ENCODE measurements at places on chromosomes 3 and 15.

GRCh38 chr3:195009616-195010015 lies 261.3 kb downstream of the XXYLT1 start:
- peaks cover 33% of the 10 kb centered on the region for H3K27me3 ChIP-seq
- no peak for DNase-seq
- H3K4me1 ChIP-seq = peaks cover under 1% of the 10 kb centered on the region
- H3K4me3 ChIP-seq = no peak overlapping the region

DNA sequence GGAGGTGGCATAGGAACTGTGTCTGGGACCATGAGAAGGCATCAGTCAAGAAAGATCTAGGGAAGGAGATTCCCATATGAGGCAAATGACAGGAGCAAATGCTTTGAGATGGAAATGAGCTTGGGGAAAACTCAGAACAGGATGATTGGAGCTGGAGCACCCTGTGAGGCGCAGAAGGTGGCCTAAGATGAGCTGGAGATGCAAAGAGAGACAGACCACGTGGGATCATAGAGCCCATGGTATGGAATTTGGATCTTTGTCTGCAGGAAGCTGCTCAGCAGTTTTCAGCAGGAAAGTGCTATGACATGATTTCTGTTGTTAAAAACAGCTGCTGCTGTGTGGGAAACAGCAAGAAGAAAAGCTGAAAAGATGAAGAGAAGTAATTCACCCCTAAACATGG lies 310.6 kb downstream of the MAGI1 start:
- DNase-seq = no peak
- no peak overlapping the region for H3K4me3 ChIP-seq
- H3K4me1 ChIP-seq = no peaks in the 10 kb centered on the region
- no peak overlapping the region for H3K27ac ChIP-seq
- H3K27me3 ChIP-seq = no peaks in the 10 kb centered on the region

DNA sequence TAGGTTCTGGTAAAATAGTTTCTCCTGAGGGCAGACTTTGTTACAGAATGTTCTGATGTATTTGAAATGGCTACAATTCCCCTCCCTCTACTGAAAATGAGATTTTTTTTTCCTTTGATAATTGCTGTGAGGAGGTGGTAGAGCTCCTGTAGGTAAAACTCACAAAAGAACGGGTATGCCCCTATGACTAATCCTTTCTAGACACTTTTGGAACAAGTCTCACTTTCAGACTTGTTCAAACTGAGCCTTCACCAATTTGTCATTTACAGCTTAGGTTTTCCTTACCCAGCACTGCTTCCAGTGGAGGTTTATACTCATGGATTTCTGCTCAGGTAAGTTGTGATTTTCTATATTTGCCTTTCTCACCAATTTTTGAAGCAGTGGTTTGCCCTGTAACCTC lies 115.6 kb downstream of the NLGN1 start:
- H3K36me3 ChIP-seq = no peaks in the 10 kb centered on the region
- H3K27me3 ChIP-seq = no peaks in the 10 kb centered on the region
- no peaks in the 10 kb centered on the region for H3K4me1 ChIP-seq
- no peak overlapping the region for H3K27ac ChIP-seq
- no peak for DNase-seq
- H3K4me3 ChIP-seq = no peak overlapping the region

DNA sequence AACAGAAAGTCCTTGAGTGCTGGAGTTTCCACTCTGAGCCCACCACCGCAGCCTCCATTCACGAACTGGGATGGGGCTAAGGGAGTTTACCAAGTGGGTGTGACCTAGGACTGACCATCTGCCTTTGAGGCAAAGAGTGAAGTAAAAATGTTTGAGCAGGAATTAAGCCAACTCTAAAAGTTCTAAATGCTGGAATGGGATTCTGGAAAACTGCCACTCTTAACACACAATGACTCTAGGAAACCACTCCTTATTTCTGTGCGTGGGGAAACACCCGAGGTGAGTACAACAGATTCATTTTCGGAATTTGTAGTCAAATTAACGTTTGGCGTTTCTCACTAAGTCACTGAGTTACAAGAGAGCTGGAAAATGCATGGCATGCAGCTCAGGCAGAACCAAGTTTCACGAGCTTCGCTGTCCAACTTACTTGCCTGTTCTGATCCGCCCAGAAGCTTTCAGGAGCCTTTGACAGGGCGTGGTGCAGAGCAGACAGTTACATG lies 31.6 kb downstream of the ISL2 start:
- H3K27me3 ChIP-seq = no peaks in the 10 kb centered on the region
- no peaks in the 10 kb centered on the region for H3K4me1 ChIP-seq
- H3K27ac ChIP-seq = no peak overlapping the region
- DNase-seq = no peak

DNA sequence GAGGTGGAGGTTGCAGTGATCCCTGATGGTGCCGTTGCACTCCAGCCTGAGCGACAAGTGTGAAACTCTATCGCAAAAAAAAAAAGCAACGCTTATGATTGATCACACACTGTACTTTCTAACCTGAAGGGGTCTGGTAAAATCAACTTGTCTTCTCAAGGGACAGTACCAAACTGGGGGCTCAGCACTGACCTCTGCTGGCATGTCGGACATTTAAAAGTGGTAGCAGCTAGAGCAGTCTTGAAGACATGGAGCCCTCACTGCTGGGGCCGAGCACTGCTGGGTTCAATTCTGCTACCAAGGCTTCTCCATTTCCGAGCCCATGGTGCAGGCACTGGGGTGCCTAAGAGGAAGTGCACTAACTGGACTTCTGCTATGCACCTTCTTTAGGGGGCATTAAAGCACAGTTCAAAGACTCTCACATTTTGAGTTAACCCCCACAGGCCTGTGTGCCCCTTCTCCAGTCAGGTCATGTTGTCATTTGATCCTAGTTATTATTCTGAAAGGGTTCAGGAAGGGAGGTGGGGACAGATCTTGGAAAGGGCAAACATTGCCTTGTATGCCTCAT lies 26.4 kb upstream of the LAMP3 start:
- DNase-seq = no peak
- H3K4me3 ChIP-seq = no peak overlapping the region
- no peak overlapping the region for H3K27ac ChIP-seq
- peaks cover 1% of the 10 kb centered on the region for H3K36me3 ChIP-seq
- H3K27me3 ChIP-seq = no peaks in the 10 kb centered on the region

DNA sequence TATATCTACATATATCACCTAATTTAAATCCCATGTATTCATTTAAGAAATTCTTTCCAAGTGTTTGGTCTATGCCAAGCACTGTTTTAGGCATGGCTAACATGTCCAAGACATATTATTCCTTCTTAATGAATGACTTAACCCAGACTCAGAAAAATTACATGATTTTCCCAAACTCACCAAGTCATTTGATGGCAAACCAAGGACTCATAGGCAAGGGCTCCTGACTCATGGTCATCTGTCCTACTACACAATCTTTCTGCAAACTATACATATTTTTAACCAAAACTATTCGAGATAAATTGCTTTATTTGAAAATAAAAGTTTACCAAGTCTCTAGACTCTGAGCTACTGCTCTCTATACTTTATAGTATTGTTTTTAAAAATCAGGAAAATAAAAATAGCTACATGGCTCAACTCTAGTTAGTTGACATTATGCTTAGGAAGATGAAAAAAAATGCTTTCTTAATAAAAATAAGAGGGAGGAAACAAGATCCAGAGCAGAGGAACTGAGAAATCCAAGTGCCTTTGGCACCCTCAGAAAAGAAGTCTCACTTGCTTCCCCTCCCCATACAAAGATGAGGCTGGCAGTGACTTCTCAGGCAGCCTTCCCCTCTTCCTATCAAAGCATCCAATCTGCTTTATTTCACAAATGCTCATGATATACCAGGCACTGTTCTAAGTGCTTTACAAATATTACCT lies 182.2 kb downstream of the RSL24D1 start:
- H3K4me1 ChIP-seq = no peaks in the 10 kb centered on the region
- no peak overlapping the region for H3K4me3 ChIP-seq
- no peaks in the 10 kb centered on the region for H3K36me3 ChIP-seq
- H3K27me3 ChIP-seq = peaks cover 19% of the 10 kb centered on the region
- no peak for DNase-seq

GRCh38 chr3:48428572-48429316 lies 1.1 kb downstream of the PLXNB1 start:
- peaks cover 4% of the 10 kb centered on the region for H3K36me3 ChIP-seq
- H3K27me3 ChIP-seq = no peaks in the 10 kb centered on the region
- H3K4me1 ChIP-seq = peaks cover 12% of the 10 kb centered on the region
- DNase-seq = no peak

DNA sequence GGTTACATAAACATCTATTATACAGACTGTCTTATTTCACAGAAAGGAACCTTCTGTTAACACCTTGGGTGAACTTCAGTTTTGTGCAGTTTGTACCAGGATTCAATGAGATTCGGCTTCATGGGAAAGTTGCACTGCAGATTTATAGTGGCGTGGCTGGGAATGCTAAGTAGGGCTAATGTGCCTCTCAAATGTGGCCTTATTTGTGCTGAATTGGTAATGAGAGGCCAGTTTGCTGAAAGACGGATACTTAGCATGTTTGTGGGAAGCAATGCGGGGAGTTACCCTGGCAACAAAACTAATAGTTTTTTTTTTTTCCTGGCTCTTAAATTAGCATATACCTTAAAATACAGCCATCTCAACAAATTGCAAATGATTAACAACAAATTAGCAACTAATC lies 28.6 kb upstream of the CEMIP start:
- no peak for DNase-seq
- peaks cover 24% of the 10 kb centered on the region for H3K4me1 ChIP-seq
- no peak overlapping the region for H3K4me3 ChIP-seq
- no peaks in the 10 kb centered on the region for H3K27me3 ChIP-seq
- no peak overlapping the region for H3K27ac ChIP-seq

DNA sequence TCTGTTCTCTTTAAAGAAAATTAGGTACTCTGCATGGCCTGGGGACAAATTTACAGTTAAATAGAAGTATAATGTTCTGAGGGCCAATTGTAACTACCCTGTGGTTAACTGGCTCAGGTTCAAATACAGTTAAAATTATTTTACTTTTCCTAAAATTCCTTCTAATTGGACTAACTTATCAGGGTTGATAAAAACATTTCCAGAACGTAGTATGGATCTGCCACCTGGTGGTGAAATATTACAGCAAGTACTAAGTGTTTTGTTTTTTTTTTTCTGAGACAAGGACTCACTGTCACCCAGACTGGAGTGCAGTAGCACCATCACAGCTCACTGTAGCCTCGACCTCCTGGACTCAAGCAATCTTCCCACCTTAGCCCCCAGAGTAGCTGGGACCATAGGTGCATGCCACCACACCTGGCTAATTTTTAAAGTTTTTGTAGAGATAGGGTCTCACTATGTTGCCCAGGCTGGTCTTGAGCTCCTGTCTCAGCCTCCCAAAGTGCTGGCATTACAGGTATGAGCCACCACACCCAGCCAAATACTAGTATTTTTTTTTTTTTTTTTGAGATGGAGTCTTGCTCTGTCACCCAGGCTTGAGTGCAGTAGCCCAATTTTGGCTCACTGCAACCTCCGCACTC lies 29.2 kb downstream of the NEO1 start:
- H3K36me3 ChIP-seq = no peaks in the 10 kb centered on the region
- no peak overlapping the region for H3K27ac ChIP-seq
- H3K27me3 ChIP-seq = no peaks in the 10 kb centered on the region
- no peak overlapping the region for H3K4me3 ChIP-seq
- no peak for DNase-seq
- no peaks in the 10 kb centered on the region for H3K4me1 ChIP-seq

- H3K4me3 ChIP-seq = no peak overlapping the region
- H3K27ac ChIP-seq = no peak overlapping the region
- DNase-seq = no peak
- H3K4me1 ChIP-seq = peaks cover 8% of the 10 kb centered on the region
Measured at GRCh38 chr3:66041828-66042227, 3.1 kb upstream of the MAGI1 start.

GRCh38 chr3:11162401-11163345 lies 8.4 kb downstream of the HRH1 start:
- H3K4me1 ChIP-seq = no peaks in the 10 kb centered on the region
- DNase-seq = no peak
- H3K4me3 ChIP-seq = no peak overlapping the region
- peaks cover 53% of the 10 kb centered on the region for H3K27me3 ChIP-seq
- no peak overlapping the region for H3K27ac ChIP-seq

DNA sequence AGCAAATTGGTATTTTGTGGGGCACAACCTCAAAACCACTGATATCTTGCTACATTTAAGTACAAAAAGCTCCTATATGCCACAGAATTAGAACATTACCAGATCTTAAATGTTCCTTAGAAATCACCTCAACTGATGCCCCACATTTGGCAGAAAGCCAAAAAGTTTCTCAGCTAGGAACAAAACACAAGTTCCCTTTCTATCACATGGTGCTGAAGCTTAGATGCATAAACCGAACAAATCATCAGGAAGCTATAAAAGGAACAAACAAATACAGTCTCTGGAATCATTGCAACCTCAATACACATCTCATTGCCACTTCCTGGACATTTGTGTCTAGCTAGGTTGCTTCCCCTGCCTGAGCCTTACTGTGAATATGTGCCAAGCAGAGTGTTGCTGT lies 492.6 kb downstream of the LPP start:
- no peak for DNase-seq
- no peak overlapping the region for H3K27ac ChIP-seq
- no peaks in the 10 kb centered on the region for H3K36me3 ChIP-seq
- no peak overlapping the region for H3K4me3 ChIP-seq
- H3K4me1 ChIP-seq = peaks cover 23% of the 10 kb centered on the region

DNA sequence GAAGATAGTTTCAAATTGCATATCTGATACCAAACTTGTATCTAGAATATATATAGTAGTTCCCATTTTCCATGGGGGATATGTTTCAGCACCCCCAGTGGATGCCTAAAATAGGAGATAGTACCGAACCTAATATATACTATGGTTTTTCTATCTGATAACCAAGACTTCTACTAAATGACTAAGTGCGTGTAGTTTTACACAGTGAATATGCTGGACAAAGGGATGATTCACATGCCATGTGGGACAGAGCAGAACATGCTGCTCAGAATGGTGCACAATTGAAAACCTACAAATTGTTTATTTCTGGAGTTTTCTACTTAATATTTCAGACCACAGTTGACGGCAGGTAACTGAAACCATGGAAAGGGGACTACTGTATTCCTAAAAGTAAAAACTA lies 73.4 kb upstream of the TP63 start:
- H3K4me1 ChIP-seq = no peaks in the 10 kb centered on the region
- H3K4me3 ChIP-seq = no peak overlapping the region
- DNase-seq = no peak
- no peaks in the 10 kb centered on the region for H3K36me3 ChIP-seq

DNA sequence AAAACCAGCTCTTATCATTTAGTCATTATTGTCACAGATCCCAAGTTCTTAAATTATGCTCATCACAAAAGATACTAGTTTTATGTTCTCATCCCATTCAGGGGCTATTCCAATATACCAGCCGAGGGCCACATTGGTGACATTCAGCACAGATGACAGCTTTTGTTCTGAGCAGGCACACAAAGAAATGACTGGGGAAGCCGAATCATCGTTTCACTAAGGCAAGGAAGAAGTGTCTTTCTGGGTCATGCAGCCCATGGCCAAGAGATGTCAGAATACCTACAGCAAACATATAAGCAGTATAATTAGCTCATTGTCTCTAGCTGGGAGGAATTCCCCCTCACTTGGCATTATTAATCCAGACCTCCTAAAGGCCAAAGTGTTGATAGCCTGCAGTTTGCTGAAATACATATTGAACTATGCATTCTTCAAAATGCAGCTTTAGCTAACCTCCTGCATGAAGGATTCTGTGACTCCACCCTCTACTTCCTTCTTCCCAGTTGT lies 100.2 kb downstream of the CNTN4 start:
- H3K4me1 ChIP-seq = no peaks in the 10 kb centered on the region
- no peak overlapping the region for H3K4me3 ChIP-seq
- no peaks in the 10 kb centered on the region for H3K27me3 ChIP-seq
- no peak for DNase-seq

GRCh38 chr3:107969994-107970819 lies 120.6 kb downstream of the CD47 start:
- H3K4me1 ChIP-seq = peaks cover 4% of the 10 kb centered on the region
- no peak for DNase-seq
- no peaks in the 10 kb centered on the region for H3K27me3 ChIP-seq
- H3K4me3 ChIP-seq = no peak overlapping the region

Measured in central memory CD8-positive, alpha-beta T cell (primary cell).